Left hindlimb (tissue), 1 donor: ENCODE measurements at places on chromosomes 2 and 18.

DNA sequence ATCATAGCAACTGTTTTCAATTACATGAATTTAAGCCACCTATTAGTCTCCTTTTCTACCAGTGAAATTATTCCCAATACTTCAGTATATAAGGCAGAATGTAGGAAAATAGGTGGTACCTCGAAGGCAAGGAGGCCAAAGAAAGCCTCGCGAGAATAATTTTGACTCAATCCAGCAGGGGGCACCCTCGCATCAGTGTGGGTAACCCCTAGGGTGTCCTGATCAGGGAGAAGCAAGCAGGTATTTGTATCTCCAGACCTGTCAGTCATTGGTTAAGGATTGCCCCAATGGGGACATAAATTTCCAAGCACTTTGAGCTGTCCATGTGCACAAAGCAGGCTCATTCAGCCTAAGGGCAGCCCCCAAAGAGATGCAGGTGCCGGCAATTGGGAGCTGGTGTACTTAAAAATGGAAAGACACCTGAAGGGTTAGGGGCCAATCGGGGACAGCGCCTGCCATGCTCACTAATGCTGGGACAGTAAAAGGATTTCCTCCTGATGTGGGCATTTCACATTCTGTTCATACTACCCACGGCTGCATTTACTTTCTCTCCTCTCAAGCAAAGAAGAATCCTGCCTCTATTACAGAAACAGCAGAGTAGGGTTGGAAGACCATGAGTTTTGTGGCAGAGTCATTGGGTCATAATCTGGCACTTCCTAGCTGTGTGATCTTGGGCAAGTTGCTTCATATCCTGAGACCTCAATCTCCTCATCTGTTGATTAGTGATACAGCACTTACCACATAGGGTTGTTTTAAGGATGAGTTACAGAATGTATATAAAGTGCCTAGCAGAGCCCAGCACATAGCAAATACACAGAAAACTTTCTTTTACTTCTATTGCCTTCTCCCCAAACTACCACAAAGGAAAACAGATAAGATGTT, 136.1 kb downstream of the ICOS start:
- no peak for DNase-seq

DNA sequence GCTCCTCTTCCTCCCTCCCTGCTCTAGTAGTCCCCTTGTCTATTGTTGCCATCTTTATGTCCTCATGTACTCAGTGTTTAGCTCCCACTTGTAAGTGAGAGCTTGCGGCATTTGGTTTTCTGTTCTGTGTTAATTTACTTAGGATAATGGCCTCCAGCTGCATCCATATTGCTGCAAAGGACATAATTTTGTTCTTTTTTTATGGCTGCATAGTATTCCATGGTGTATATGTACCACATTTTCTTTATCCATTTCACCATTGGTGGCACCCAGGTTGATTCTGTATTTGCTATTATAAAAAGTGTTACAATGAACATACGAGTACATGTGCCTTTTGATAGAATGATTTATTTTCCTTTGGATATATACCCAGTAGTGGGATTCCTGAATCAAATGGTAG, 12.5 kb downstream of the PIKFYVE start:
- DNase-seq = no peak

DNA sequence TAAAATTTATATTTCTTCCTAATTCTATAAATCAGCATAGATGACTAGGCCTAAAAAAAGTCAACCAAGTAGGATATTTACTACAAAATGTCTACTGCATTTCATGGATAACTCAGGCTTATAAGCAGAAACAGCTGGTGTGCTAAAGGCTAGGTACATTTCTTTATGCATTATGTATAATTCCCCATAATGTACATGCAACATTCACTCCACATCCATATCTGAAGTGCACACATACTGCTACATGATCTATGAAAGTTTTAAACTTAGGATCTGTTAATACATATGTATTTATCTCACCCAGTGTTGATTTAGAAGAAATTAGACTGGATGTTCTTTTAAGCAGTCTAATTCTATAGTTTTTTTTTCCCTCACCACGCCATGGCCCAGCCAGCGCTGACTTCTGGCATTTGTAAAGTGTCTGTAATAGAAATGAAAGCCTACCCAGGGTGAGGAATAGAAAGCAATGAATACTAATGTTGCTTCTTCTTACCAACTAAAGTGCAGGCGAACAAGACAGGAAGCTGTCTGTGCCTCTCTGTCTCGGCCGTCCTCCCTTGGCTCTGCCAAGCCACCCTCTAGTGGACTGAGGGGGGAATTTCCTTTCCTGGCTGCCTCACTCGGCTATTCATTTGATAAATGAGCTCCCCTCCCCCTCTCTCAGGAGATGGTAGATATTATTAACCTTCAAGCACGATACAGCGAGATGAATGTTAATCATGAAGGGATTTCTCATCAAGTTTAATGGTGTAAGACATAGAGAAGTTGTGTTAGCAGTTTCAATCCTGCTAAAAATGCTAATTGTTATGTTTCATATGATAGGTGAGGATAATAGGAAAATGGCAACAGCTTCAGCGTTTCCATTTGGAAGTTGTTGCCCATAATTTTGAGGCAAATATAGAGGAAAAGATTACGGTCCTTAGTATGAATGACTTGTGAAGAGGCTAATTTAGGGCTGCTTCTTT, 384.5 kb downstream of the MTX2 start:
- peak; percentile 74 for DNase-seq

DNA sequence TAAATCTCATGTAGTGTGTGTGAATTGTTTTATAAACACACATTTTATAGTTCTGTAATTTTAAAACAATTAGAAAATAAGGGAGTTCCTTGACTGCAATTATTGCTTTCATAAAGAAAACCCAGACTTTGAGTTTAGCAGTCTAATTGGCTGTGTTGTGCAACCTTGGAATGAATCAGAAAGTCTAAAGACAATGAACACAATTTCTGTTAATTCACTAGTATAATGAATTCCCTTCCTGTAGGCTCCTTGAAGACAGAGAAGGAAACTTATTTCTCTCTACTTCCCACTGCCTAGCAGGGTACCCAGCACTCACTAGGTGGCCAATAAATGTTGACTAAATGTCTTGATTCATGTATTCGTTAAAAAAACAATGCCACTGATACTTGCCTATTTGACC, 79.9 kb downstream of the ANTXR1 start:
- no peak for DNase-seq

- no peak for DNase-seq
These were observed 32.2 kb downstream of the GPR39 start for GRCh38 chr2:132448771-132449170.

- DNase-seq = no peak
These were observed 407.4 kb downstream of the NRXN1 start for GRCh38 chr2:50624506-50624905.

DNA sequence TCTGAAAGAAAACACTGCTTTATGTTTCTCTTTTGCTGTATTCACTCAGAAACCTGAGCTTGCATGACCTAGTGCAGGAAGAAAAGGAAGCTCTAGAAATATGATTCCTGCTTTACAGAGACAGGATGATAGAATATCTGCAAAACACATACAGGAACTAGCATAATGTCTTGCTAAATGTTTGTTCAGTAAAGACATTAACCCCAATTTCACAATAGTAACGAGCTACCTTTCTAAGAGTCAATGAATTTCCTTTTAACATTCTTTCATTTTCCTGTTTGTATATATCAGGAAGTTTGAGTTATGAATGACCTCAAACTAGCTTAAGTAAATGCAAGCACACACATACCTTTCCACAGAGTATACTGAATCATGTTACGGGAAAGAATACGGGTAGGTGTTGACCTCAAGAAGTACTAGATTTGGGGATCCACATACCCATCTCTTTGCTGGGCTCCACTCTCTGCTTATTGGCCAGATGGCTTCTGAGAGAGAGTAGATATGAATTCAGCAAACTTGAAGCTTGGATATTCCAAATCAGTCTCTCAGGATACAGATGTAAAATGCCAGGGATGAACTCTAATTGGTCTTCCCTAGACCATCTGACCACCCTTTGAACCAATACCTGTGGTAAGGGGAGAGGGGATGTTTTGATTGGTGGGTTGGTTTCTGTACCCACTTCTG, 18.2 kb upstream of the ACSL3 start:
- no peak for DNase-seq

GRCh38 chr2:208175069-208175839, 11.9 kb upstream of the CRYGA start:
- peak; percentile 77 for DNase-seq

GRCh38 chr2:18924386-18924785, 335.0 kb upstream of the NT5C1B start:
- DNase-seq = no peak

DNA sequence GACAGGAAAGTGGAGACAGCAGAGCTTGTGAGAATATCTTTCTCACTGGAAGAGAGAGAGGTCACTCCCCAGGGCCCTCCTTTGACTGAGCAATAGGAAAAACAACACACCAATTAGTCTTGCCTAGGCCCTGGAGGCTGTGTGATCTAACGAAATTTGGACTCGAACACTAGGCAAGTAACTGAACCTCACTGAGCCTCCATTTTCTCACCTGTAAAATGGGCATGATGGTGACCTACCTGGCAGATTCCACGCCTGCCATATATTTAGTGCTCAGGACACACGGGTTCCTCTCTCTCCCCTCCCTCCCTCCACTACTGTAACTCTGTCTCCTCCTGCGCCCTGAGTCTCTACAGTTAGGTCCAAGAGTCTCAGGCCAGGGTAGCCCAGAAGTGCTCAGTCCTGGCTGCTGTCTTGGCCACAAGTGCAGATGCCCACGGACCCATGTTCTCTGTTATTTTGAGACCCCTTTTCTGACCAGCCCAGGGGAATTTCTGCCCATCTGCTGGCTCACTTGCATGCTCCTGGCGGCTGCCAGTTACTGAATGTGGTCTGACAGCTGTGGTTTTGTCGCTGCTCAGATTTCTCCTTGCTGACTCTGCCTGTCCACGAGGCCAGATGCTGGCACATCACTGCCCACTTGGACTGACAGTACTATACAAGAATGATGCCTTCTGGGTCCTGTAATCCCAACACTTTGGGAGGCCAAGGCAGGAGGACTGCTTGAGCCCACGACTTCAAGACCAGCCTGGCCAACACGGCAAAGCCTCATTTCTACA, 9.6 kb upstream of the GIGYF2 start:
- DNase-seq = no peak

DNA sequence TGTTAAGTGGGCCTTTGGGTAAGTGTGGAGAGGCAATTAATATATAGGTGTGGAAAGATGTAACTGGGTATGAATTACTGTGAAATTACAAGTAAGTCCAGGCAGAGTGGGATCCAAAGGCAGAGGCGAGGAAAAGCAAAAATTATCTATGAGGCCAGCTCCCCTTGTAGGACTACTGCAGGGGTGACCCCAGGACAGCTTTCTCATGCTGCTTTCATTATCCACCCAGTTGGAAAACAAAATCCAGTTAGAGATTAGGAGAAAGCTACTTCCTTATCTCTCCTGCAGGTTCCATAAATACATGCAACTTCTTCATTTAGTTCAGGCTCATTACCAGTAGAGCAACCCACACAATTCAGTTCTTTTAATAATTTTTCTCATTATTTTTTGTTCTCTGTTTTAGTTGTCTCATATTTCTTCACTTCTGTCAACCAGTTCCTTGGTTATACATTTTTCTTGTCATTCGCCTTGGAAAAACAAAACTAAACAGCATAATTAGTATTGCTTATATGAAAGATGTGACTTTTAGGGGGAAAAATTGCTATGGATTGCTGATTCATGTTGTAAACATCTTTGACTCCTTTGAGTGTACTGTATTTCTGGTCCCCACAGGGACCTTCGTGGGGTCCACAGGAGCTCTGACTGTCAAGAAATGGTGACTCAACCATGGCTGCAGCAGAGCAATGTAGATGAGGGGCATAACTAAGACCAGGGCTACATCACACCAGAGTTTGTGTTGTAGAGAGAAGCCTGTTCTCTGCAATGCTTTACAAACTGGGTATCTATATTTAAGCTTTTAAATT, 110.4 kb upstream of the PARD3B start:
- DNase-seq = no peak

- no peak for DNase-seq
These were observed 45.2 kb downstream of the TMEM185B start for GRCh38 chr2:120177973-120178372.

DNA sequence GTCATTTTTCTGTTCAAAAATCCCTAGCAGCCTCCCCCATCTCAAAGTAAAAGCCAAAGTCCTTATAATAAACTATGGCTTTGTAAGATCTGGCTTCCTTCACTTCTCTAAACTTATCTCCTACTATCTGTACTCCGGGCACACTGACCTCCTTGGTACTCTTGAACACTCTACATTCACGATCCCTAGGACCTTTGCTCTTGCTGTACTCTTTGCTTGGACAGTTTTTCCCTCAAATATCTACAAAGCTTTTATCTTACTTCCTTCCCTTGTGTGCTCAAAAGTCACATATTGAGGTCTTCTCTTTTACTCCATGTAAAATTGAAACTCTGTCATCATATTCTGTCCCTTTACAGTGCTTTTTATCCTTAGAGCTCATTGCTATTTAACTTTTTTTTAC, 616.6 kb downstream of the IRS1 start:
- DNase-seq = no peak

- no peak for DNase-seq
These were observed 367.2 kb downstream of the MTX2 start for GRCh38 chr2:176636401-176636800.

DNA sequence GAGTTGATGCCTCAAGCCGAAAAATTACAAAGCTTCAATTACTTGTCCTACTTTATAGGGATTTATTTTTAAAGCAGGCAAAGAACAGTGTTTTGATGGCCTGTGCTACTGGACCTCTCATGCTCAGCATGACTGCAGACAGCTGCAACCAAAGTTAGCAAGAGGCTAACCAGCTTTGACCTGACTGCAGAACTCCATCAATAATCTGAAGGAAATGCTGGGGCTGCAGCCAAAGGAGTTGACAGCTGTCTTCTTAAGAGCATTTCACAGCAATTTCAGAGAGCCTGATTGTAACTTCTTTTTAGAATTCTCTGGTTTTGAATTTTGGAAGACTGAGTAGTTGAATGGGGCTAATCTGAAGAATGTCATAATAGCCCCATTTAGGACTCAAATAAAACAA, 46.5 kb upstream of the SESTD1 start:
- peak; percentile 42 for DNase-seq

GRCh38 chr2:15410884-15411283, 150.2 kb downstream of the NBAS start:
- no peak for DNase-seq

GRCh38 chr2:171407030-171407675, 26.6 kb downstream of the METTL8 start:
- no peak for DNase-seq

- peak; percentile 85 for DNase-seq
These were observed 1060.6 kb upstream of the FANCL start for GRCh38 chr2:59301466-59302402.

DNA sequence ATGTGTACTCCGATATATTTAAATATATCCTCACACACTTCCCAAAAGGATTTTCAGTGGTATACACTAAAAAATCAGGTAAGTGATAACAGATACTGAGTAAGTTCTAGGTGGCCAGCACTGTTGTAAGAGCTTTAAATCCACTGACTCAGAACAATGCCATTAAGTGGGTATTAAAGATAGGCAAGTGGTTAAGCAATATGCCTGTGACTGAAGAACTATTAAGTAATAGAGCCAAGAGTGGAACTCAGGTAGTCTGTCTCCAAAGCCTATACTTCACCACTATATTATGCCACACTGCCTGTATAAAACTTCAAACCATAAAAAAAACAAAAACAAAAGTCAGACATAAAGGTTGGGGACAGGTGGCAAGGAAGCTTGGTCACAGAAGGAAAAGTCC, 37.2 kb downstream of the THUMPD2 start:
- no peak for DNase-seq

GRCh38 chr18:1797235-1797634, 774.1 kb downstream of the METTL4 start:
- no peak for DNase-seq

- DNase-seq = peak; percentile 62
These were observed 81.5 kb downstream of the PRPF40A start for GRCh38 chr2:152635635-152636298.
